ENCODE measurements at places on chromosomes 12 and 14.

GRCh38 chr12:22032732-22033131 lies 13.3 kb upstream of the CMAS start:
- DNase-seq: no peak

DNA sequence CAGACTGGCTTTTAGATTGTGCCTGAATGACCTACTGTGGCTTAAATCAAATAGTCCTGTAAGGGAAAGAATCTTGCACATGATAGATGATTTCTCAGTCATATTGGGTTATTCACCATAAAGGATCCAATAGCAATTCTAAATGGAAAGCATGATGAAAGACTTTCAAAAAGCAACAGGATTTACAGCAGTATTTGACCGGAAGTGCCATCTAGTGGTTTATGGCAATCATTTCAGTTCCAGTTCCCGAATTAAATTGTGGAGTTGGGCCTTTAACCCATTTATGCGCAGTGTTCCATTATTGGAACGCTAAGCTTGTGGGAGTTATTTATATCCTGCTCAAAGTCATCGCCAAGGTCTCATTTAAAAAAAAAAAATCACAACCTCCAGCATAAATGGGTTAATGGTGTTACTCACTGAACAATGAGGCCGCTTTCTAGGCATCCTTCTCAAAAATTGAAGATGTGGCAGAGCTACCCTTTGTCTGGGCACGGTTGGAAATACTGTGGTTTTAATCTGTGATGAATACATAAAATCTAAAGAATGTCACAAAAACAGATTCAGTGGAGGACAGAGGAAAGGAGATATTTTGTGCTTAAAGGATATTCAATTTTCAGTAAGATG lies 60.8 kb upstream of the REP15 start:
- DNase-seq: no peak

DNA sequence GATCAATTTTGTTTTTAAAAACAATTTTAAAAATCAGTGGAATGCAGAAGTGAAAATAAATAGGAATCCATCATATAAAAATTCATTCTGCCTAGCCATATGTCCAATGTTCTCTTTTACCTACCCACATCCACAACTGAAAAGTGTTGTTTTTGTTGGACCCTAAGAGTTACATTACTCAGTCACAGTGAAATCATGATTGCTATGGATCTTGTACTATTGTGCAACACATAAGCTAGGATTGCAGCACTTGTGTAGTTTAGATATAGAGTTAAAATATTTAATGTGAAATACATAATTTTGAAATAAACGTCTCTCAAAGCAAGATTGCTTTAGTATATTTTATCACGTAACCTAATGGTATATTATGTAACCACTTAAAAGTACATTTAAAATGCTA lies 213.3 kb upstream of the CLEC14A start:
- DNase-seq: no peak

- no peak for DNase-seq
Measured at GRCh38 chr12:83102499-83102898, 415.8 kb downstream of the TMTC2 start.

GRCh38 chr14:66037361-66037760 lies 448.8 kb upstream of the CCDC196 start:
- DNase-seq: no peak

GRCh38 chr14:95379634-95380033 lies 59.9 kb upstream of the CLMN start:
- no peak for DNase-seq

GRCh38 chr14:92519246-92520101 lies 5.9 kb downstream of the RIN3 start:
- DNase-seq: no peak

- DNase-seq: no peak
Measured at GRCh38 chr12:79883216-79883615, 51.7 kb downstream of the PPP1R12A start.

DNA sequence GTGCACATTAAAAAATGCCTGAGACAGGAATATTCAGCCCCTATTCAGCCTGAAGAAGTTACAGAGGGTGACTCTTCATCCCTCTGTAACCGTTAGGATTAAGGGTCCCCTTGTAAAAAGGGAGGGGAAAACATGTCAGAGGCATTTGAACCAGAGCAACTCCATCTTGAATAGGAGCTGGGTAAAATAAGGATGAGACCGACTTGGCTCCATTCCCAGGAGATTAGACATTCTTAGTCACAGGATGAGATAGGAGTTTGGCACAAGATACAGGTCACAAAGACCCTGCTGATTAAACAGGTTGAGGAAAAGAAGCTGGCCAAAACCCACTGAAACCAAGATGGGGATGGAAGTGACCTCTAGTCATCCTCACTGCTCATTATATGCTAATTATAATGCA lies 19.9 kb upstream of the MDM1 start:
- DNase-seq: no peak

DNA sequence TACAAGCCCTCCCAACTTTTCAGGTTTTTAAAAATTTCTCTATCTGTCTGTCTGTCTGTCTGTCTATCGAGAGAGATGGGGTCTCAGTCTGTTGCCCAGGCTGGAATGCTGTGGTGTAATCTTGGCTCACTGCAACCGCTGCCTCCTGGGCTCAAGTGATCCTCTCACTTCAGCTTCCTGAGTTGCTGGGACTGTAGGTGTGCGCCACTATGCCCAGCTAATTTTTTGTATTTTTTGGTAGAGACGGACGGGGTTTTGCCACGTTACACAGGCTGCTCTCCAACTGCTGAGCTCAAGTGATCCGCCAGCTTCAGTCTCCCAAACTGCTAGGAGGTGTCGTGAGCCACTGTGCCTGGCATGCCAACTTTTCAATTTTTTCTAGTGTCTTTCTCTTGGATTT lies 437.2 kb downstream of the PCNX1 start:
- DNase-seq: no peak

GRCh38 chr14:100543471-100544455 lies 43.5 kb downstream of the BEGAIN start:
- no peak for DNase-seq

GRCh38 chr14:75523771-75524171 lies 1.5 kb downstream of the BATF start:
- DNase-seq: peak; percentile 60

DNA sequence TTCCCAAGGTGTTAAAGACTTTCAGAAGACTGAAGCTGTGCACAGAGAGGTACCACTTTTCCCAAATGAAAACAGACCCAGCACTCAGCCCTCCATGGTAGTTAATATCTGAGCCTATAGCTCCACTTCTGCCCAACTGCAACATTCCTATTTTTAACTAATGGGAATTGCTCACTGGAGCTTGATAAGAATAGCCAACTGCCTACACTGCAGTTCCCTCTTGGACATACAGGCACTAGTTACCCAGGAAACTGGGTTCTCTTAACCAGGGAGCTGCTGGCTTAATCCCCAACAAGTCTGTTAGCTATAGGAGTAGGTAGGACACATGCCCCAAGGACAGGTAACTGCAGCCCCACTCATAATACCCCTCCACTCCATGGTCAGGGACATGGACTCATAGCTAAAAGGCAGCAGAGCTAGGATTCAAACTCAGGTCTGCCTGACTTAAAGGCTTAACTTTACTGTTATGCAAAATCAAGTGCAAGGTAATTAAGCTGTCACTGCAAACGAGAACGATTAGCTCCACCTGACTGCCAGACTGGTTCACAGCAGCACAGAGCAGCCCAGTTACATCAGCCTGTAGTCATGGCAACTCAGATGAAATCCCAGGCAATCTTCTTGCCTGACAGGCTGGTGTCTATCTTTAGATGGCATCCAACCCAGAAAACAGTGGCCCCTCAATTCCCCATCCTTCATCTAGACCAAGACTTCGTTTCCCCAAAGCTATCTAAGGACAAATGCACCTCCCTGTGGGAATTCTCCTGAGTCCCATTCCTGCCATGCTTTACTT lies 77.1 kb upstream of the ACTN1 start:
- no peak for DNase-seq

DNA sequence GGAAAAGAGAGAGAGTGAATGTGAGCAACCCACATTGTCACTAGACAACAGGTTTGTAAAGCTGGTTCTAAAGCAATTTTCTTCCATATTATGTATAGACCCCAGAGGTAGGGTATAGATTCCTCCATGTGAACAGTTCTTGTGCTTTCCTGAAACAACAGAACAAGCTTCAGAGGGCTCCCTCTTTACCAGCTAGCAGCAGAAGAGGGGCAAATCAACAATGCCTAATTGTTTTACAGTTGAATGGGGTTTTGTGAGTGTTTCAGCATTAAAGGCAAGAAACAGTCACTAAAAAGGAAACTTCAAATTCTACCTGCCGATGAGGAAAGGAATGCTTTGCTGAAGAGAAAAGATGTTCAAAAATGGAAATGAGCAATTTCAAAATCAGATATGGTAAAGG lies 341.2 kb upstream of the KITLG start:
- no peak for DNase-seq

DNA sequence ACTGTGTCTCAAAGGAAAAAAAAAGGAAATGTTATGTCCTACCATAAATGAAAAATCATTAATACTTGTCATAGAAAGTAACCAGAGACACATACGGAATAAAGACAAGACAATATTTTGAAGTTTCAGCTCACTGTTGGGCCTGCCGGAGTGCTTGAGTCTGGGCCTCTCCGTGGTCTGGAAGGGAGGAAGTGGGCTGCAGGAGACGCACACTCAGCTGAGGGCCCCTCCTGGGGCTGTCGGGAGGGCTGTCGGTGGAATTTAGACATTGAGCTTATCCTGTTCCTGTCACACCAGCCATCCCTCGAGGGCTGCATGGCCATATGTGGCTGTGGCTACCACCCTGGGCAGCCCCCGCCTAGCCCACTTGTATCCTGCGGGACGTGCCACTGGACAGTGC lies 80.6 kb downstream of the DDX51 start:
- no peak for DNase-seq

DNA sequence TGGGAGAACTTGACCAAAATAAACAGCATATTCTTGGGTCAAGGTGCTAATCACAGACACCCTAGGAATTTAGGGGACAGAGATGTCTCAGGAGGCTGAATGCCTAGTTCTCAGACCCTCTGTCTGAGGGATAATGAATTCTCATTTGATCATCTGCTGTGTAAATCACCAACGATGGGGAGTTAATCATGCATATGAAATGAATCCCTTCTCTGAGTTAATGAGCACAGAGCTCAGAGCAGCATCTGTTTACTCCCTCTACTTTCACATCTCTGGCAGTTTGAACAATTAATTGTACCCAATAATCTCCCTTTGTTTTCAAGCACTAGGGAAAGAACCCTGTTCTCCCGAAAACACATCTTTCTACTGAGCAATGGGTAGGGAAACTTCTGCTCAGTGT lies 129.4 kb upstream of the SRRM4 start:
- no peak for DNase-seq

DNA sequence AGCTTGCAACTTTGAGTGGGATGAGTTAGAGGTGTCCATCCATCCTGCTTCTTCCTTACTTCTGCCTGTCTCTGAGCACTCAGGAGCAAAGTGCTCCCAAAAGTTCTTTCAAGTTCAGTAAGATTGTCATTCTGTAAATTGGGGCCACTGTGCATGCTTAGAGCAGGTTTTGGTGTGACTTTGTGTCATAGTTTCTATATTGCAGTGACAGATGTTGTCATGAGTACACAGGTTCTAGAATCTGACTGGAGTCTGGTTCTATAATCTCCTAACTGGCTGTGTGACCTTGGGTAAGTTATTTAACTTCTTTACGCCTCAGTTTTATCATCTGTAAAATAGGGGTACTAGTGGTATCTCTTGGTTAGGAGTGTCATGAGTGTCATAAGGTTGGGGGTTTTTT lies 202.7 kb upstream of the BCL2L14 start:
- DNase-seq: no peak

- DNase-seq: no peak
Measured at GRCh38 chr12:9721394-9722092, 11.4 kb downstream of the CLECL1 start.

GRCh38 chr14:28774764-28775735 lies 8.5 kb downstream of the FOXG1 start:
- DNase-seq: no peak

GRCh38 chr12:72889791-72890190 lies 617.6 kb downstream of the TRHDE start:
- no peak for DNase-seq

- DNase-seq: no peak
Measured at GRCh38 chr12:57614948-57615500, 3.8 kb downstream of the ARHGEF25 start.

Data from glomerular endothelial cell (primary cell).